ENCODE measurements at places on chromosomes 1 and 21.

DNA sequence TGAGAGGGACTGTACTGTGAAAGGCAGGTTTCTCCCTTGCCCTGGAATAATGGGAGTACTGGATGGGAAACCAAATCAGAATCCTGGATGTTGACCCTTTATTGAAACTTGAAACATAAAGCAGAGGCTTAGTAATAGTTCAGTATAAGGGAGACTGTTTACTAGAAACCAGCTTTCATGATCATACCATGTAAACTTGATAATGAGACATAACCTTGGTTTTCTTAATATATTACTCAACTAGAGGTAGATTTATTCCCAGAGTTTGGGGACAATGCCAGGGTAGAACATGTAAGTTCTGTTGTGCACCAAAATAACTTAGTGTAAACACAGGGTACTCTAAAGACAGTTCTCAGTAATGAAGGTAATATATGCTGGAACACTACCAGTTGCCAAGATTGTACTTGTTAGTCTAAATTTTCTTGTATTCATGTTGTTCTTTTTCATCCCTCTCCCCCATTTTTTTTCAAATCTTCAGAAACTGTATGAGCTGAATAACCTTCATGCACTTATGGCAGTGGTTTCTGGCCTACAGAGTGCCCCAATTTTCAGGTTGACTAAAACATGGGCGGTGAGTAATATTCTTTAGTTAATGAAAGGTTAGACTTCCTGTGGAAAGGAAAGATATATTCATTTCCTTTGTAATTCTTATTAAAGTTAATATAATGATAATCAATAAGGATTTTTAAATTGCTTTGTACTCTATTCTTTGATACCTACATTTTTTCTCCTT lies 49.6 kb downstream of the ANGPTL1 start:
- DNase-seq: no peak

DNA sequence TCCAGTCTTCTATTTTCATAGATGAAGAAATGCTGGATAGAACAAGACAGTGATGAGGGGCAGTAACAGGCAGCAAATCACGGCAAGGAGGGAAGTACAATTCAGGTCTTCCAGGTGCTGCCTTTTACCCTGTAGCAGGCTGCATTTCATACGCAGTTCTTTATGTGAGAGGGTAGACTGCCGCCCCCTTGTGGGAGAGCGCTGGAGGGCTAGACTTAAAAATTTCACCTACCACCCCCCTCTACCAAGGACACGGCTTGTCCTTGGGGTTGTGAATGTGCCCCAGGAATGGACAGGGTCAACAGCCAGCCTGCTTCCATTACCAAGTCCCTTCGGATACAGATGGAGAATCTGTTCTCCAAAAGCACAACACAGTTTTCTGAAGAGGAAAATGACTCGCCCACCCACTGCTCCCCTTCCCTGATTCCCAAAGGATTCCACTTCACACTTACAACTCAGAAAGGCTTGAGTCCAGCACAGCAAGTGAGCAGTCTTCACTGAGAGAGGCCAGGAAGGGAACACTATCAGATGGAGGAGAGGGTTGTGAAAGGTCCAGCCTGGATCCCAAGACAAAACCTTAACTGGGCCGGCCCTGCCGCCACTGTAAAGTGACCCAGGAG lies 7.4 kb downstream of the WDR77 start:
- peak; percentile 30 for DNase-seq

DNA sequence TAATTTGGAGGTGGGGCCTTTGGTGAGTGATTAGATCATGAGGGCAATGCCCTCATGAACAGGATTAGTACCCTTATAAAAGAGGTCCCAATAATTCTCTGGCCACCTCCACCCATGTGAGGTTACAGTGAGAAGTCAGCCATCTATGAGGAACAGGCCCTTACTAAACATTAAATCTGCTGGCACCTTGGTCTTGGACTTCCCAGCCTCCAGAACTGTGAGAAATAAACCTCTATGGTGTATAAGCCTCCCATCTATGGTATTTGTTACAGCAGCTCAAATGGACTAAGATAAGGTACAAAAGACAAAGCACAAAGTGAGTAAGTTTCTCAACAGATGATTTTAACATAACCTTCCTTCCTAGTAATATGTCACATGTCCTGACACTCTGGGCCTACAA lies 22.3 kb downstream of the NRIP1 start:
- no peak for DNase-seq

DNA sequence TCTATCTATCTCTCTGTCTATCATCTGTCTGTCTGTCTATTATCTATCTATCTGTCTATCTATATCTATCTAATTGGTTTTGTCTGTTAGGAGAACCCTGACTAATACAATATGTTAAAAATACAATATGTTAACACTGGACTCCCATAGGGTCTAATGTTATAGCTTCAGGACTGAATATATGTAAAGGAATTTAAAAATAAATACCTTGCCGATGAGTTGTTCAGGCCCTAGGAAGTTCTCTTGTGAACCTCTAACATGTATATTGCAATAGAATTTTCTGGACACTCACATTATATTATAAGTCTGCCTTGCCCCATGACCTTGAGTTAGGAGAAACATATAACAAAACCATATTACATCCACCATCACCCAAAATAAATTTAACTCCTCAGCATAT lies 900.6 kb downstream of the NCAM2 start:
- DNase-seq: no peak

DNA sequence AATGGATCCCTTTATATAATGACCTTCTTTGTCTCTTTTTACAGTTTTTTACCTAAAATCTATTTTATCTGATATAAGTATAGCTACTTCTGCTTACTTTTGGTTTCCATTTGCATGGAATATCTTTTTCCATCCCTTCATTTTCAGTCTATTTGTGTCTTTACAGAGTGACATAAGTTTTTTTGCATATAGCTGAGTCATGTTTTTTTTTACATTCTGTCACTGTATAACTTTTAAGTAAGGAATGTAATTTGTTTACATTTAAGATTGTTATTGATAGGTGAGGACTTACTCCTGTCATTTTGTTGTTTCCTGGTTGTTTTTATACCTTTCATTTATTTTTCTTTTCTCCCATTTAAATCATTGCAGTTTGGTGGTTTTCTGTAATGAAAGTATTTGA lies 402.7 kb upstream of the ADGRL2 start:
- no peak for DNase-seq

GRCh38 chr1:165942927-165943597 lies 115.6 kb downstream of the UCK2 start:
- no peak for DNase-seq

DNA sequence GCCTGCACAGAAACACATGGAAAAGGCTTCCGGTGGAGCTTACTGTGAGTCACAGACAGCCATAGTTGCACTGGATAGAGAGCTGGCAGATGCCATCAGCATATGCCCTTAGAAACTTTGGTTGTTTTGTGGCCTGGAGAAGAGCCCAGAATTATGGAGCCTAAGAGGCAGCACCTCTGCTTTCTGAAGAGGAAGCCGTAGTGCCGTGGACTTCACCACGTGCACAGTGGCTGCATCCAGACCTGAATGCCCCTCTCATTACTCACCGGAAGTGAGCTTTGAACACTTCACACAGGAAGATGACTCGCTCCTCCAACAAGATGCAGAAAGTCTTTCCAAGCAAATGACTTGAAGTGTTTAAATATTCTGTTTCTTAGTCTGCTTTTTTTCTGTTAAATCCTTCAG lies 28.4 kb downstream of the JUN start:
- no peak for DNase-seq

DNA sequence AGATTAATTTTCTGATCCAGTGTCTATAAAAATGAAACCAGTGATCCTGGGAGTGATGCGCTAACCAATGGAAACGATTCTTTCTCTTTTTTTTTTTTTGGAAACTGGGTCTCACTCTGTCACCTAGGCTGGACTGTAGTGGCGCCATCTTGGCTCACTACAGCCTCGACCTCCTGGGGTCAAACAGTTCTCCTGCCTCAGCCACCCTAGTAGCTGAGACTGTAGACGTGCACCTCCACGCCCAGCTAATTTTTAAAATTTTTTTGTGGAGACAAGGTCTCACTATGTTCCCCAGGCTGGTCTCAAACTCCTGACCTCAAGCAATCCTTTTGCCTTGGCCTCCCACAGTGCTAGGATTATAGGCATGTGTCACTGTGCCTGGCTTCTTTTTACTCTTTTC lies 3.4 kb upstream of the RCC2 start:
- DNase-seq: no peak

DNA sequence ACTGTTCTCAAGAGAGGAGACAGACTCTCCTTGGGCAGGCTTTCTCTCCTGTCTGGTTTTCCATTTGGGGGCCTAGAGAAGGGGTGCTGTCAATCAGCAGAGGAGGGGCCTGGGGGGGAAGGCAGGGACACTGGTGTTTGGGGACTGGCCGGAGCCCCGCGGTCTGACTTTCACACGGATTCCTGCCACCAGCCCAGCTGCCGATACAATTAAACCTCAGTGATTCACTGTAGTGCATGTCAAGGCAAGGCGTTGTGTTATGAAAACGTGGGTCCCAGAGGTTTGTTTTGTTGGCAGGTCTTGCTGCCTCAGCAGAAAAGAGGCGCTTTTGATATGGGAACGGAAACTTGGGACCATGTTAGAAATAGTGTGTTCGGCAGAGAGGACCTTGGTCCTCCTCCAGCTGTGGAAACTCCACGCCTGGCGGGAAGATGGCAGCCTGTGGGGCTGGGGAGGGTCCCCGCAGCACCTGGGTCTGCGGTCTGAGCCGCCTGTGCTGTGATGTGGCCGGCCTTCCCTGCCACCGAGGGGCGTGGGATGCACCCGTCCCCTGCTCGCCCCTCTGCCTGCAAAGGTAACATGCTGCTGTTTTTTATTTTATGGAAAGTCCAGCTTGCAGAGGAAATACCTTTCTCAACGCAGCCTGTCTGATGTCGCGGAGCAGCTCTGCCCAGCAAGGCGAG lies 47.6 kb downstream of the SPSB1 start:
- DNase-seq: no peak

DNA sequence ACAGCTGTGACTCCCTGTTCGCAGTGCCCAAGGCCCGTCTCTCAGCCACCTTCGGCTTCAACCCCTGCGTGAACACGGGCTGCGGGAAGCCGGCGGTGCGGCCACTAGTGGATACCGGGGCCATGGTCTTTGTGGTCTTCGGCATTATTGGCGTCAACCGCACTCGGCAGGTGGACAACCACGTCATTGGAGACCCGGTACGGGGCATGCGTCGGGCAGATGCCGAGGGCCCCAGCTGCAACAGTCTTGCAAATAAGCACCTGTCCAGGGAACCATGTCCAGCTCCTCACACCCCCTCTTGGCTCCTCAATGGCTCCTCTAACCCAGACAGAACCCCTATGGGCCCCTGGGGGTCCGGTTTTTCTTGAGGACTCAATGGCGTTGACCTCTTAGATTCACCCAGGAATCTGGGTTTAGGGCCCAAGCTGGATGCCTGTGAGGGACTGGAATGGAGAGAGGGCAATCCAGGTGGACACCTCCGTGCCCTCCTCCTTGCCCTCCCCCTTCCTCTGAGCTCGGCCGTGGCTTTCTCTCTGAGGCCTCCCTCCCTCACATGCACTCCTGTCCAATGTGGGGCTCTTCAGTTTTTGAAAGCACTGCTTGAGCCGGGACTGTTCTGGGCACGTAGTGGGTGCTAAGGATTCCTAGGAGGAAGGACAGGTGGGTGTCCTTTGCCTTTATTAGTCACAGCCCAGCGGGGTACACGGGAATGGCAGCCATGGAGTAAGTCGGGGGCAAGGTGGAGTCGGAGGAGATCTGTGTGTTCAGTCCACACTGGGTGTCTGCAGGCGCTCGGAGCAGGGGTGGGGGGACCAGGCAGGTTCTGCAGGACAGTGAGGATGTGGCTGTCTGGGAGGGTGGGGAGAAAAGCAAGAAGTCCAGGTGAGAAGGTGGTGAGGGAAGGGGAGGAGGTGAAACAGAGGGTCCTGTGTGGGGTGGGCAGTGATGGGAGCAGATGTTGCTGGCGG lies 51.1 kb downstream of the DISP3 start:
- DNase-seq: no peak
